ENCODE measurements at places on chromosomes 5 and 9. TPM values are rescaled to one million over a fixed set of nuclear protein-coding genes. Genes with fewer than 3 reads are reported as not detected.

TESK1 gene
- 27.3 TPM for total RNA-seq

RAB3C gene
- total RNA-seq = 0.92 TPM

CCDC183 gene
- total RNA-seq = 1.6 TPM

SLC6A18 gene
- total RNA-seq = not detected

ANKRD33B gene
- total RNA-seq = 4.1 TPM

MYORG gene
- total RNA-seq = 9.0 TPM

PCDHA1 gene
- total RNA-seq = not detected

KIF12 gene
- total RNA-seq = not detected

DNAJC18 gene
- 7.9 TPM for total RNA-seq

PCDHB9 gene
- total RNA-seq = 1.3 TPM

DNAH5 gene
- total RNA-seq = 0.19 TPM

DNA sequence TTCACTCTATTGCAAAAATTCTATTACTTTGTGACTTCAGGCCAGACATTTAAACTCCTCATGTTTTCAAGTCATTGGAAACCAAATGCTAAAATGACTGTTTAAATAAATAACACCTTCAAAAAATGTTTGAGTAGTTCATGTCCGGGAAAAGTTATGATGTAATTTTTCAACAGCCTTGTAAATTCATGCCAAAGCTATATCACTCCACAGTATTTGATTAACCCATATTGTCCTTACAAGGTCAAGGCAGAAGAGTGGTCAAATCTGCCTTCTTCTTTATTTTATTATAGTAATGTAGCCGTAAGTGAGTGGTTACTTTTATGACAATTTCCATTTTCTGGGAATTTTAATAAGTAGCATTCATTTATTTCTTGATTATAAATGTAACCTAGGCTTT, 72.8 kb downstream of the ADCY2 start:
- no peak for DNase-seq

- DNase-seq = no peak
Observed at GRCh38 chr5:109388407-109388806, 21.4 kb downstream of the PJA2 start.

DNA sequence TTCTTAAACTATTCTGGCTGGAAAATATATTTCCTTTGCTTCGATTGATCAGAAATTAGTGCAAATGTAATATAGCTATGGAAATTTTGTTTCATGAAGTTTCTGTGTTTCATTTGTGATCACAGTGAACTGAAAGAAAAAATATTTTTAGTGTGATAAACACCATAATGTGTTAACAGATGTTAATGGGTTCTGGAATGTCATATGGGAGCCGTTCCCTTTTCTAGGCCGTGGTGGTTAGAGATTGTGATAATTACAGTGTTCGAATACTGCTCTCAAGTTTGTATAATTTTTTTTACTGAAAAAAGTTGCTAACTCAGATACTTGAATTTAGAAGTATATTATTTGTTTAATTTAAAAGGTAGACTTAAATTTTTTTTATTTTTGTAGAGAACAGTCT, 19.3 kb downstream of the GAPVD1 start:
- no peak for DNase-seq

- no peak for DNase-seq
Observed at GRCh38 chr5:178555771-178556211, 34.4 kb downstream of the COL23A1 start.

DNA sequence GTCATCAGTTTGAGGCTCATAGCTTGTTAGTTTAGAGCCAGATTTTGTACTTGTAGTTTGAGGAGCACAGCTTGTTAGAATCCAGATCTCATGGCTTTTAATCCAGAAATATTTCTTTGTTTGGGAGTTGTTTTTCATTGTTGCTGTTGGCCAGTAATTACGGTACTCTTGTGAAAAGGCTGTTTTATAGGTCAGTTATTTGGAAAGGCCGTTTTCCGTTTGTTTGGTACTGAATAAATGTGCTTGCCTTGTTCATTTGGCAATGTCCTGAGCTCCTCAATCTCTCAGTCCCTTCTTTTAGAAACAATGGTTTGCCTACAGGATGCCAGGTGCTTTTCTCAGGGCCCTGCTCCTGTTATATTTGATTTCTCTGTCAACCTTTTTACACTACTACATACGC, 4.5 kb upstream of the MOB3B start:
- DNase-seq = no peak

- DNase-seq = no peak
Observed at GRCh38 chr5:74667396-74667795, 17.6 kb upstream of the HEXB start.

GRCh38 chr9:69649566-69650250, 22.5 kb downstream of the APBA1 start:
- DNase-seq = no peak

DNA sequence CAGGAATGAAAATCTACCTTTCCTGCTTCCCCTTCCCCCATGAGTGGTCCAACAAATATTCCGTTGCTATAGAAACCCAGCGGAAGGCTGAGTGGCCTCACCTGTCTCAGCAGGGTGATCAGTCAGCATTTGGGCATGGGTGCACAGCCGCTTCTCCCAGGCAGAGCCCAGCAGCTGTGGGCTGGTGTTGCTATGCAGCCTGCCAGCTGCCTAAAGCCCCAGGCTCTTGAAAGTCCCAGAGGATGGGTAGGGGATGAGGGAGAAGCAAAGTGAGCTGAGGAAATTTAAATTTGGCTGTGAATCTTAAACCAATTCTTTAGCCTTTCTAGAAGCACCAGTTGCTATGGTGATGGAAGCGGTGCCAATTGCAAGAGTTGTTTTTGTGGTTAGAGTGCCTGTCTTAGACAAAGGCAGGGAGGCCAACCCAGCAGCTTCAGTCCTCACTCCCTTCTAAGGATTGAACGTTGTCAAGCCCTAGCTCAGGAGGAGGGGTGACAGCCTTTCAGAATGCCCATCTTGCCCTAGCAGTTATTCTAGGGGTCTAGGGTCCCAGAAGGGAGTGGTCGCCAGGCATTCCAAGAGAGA, 151.5 kb upstream of the PITX1 start:
- DNase-seq = no peak

- DNase-seq = no peak
Observed at GRCh38 chr5:95554331-95554646, 488 bp downstream of the SKIC3 start.

DNA sequence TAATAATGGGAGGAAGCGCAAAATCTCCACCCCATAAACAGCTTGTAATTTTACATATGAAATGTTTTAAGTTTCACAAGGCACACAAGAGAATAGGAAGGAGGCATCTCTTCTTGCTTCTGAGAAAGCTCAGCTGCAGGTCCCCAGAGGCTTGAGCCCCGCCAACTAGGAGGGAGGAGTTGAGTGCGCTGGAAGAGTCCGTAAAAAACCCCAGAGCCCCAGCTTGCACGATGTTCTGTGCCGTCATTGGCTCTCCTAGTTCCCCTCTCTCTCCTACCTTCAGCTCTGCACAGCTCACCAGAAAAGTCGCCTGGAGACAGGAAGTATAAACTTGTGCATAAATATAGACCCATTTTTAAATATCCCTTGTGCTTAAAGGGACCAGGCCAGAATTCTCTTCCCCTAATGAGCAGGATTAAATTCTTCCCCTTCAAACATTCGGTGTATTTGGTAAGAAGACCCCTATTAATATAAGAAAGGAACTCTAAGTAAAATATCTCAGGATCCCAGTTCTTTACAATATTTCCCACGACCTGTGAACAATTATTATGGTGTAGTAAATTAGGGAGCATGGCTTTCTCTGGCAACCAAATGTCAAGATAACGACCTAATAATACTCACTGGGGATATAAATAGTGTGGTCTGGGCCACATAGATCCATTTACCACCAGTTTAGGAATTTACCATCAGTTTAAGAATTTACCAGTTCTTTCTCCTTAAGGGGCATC, 13.7 kb downstream of the GLRX start:
- DNase-seq = peak; percentile 85

DNA sequence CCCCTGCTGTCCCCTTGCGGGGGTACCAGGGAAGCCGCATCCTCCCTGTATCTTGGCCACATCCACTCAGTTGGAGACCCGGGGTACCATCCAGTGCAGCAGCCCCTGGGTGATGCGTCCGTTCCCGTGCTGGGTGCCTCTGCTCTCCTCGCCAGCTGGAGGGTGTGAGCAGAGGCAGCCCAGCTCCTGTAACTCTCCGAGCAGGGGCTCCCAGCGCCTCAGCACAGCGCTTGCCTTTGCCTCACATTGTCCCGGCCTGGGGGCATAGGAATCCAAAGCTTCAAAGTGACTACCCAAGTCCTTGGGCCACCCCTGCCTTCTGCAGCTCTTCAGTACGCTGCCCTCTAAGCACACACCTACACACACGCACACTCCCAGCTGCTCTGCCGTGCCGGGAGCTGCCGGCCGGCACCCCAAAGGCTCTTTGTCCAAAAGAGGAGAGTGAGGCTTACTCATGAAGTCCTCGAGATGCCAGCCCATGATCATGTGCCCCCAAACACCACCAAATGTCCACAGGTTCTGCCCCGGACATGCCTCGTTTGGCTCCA, 733 bp downstream of the ANGPTL2 start:
- no peak for DNase-seq

GRCh38 chr5:16580382-16580781, 36.4 kb downstream of the RETREG1 start:
- DNase-seq = no peak

- DNase-seq = no peak
Observed at GRCh38 chr5:135179308-135179980, 145.4 kb upstream of the PITX1 start.

DNA sequence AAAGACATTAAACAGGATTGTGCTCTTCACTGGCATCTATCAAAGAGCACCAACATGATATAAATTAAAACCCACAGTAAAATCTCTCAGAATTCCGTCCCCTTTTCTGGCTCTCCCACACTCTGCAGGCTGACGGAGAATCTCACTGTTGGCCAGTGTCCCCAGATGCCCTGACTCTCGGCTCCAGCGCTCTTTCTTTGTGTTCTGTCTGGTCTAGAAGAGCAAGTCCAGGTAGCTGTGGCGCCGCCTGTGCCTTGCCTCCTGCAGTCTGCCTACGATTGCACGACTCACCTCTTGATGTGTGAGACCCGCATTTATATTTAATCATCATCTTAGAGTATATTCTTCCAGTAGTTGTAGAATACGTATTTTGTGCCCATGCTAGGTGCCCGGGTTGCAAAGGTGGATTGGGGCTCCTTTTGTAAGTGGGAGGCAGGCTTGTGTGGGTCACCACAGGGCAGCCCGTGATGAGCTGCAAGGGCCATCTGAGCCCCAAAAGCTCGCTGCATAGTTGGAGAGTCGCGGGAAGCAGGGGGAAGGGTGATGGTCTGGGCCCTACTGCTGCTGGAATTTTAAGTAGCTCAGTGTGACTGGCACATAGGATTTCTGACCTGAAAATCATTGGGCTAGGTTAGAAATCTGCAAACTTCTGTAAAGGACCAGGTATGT, 55.6 kb downstream of the EHMT1 start:
- DNase-seq = no peak

GRCh38 chr5:158020555-158021418, 161.8 kb upstream of the CLINT1 start:
- no peak for DNase-seq

GRCh38 chr9:101381118-101381517, 3.7 kb downstream of the BAAT start:
- no peak for DNase-seq

GRCh38 chr5:82336226-82336958, 58.2 kb upstream of the RPS23 start:
- no peak for DNase-seq

DNA sequence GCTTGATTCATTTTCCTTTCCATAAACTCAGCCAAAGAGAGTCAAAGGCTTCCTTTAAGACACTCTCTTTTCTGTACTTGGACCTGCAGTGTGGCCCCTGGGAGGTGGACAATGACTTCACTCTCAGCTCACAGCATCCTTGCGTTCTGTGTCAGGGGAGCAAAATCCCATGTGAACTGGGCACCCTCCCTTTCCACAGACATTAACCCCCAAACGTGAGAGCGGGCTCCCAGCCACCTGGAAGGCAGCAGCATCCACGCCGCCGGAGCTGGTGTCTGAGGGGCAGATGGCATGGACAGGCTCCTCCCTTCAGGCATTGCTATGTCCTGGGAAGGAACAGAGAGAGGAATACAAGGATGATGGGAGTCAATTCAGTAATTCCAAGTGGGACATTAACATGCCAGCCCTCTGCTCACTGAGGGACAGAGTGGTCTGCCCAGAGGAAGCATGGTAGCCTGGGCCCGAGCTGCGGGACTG, 39.5 kb downstream of the TRIP13 start:
- no peak for DNase-seq

DNA sequence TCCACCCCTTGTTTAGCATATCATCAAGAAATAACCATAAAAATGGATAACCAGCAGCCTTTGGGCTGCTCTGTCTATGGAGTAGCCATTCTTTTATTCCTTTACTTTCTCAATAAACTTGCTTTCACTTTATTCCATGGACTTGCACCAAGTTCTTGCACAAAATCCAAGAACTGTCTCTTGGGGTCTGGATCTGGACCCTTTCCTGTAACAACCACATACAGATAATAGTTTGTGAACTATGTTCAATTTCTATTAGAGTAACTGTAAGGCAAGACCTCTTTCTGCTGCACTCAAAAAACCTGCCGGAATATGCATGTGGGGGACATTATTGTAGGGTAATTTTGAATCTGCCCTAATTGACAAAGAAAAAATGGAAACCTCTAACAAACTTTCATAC, 66.9 kb upstream of the TMEM215 start:
- DNase-seq = no peak

GRCh38 chr5:139636975-139637408, 11.2 kb upstream of the CXXC5 start:
- no peak for DNase-seq

DNA sequence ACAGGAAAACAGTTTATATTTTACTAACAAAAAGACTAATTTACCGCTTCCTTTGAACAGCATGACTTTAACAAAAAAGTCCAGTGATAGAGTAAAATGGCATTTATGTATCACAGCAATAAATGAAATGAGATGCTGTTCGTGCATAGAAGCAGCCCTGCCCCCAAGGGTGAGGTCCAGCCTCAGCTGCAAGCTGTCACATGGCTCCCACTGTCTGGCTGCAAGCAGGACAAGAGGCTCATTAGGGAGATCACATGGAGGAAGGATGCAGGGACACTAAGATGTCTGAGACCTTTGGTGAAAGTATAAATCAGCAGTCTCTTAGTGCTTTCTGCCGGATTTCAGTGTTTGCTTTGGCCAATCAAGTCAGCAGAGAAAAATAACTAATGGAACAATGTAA, 23.0 kb downstream of the GDNF start:
- no peak for DNase-seq

- DNase-seq = no peak
Observed at GRCh38 chr9:87818308-87818707, 64.4 kb upstream of the SPATA31E1 start.

- DNase-seq = no peak
Observed at GRCh38 chr9:121672986-121673385, 21.6 kb downstream of the DAB2IP start.

- no peak for DNase-seq
Observed at GRCh38 chr5:107597803-107598202, 72.9 kb downstream of the EFNA5 start.

GRCh38 chr5:90554358-90555006, 4.1 kb upstream of the ADGRV1 start:
- DNase-seq = no peak

DNA sequence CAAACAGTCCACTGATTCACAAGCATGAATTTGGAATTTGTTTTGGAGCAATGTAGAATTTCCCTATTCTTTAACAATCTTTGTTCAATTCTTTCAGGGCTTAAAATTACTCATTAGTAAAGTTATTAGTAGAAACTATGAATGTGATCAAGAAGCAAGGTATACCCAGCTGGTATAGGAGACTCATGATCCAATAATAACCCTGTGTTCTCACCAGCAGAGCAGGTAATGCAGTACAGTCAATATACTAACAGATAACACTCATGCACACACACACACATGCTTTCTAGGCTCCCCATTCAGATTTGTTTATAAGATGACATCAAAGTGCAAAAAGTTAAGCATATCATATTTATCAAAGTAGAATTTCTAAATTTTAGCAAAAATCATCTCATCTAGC, 445.2 kb downstream of the ELAVL2 start:
- no peak for DNase-seq
